Fibroblast of the conjunctiva (primary cell): ENCODE measurements at places on chromosomes 2 and 18.

- peak; percentile 26 for DNase-seq
These were observed 59.5 kb downstream of the RMDN2 start for GRCh38 chr2:37984589-37984988.

- no peak for DNase-seq
These were observed 89.6 kb upstream of the EPAS1 start for GRCh38 chr2:46207591-46207990.

- DNase-seq, result no peak
These were observed 364.4 kb downstream of the RND3 start for GRCh38 chr2:150122871-150123613.

GRCh38 chr2:79971807-79972206 is 332.7 kb downstream of the LRRTM1 start:
- no peak for DNase-seq

- DNase-seq, result no peak
These were observed 688.4 kb upstream of the PIK3C3 start for GRCh38 chr18:41266616-41267015.

GRCh38 chr18:6797171-6797570 is 67.7 kb downstream of the ARHGAP28 start:
- DNase-seq, result no peak

DNA sequence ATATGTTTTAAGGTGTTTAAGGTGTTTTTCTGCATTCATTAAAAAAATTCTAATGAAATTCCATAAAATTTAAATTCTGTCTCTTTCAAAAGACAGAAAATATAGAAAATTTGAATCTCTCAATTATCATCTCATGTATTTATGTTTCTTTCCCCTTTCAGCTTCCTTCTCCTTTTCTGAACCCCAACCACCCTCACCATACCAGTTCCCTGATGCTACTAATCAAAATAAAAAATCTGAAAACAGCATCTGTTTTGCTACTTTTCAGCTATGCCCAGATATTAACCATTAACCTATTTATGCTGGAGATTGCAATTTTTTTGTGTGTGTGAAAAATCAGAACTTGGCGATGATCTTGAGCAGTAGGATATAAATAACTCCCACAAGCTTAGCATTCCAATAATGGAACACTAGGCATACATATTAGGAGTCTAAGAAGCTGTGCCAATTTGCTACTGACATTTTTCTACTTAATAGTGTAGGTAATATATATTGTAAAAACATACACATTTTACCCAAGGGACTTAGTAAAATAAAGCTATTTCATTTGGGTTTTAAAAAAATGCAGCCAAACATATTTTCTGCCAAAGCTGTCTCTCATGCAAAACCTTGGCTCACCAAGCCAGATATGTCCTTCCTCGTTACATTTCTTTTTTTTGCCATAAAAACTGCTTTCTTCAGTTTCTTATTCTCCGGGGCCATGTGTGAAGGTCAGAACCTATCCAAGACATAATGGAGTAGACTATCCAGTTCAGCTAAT is 32.6 kb upstream of the AGPS start:
- no peak for DNase-seq

DNA sequence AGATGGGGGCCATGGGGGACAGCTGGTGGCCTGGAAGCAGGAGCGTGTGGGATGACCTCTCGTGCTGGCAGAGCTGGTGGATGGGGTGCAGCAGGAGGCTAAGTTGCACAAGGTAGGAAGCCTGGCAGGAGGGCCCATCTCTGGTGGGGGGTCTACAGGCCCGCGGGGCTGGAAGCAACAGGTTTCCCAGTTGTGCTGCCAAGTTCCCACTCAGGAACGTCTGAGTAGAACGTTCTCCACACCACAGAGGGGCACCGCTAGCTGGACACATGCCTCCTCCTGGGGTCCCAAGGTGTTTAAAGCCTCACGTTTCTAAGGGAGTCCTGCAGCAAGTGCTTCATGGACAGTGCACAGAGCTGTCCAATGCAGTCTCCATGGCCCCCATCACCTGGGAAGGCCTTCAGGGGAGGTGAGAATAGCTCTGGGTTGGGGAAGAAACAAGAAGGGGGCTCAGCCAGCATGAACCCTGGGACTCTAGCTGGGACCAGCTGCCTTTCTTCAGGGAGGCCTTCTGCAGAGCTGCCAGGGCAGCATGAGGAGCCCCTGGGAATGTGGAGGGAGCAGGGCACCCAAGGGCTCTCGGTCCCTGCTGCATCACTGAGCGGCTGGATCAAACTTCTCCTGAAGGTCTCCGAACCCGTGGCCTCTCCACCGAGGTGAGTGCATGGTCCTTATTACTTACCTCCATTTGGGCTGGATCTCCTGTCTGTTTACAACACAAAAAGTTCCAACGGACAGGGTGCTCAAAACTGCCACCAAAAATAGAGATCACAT is 80.0 kb downstream of the TWIST2 start:
- no peak for DNase-seq

DNA sequence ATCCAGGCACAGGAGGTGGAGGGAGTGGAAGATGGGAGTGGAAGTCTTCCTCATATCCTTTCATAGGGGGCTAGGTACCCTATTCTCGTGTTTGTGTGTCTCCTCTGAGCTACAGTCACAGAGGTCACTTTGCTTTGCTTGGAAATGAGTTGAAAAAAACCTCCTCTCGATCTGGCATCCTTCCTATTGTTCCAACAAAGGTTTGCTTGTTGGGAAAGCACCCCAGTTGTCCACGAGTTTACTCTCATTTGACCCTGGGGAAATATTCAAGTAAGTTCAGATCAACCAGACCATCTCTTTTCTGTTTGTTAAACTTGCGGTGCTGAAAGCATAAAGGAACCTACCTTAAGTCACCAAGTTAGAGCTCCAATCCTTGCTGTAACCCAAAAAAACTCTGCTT is 59.3 kb downstream of the ARHGEF33 start:
- no peak for DNase-seq

DNA sequence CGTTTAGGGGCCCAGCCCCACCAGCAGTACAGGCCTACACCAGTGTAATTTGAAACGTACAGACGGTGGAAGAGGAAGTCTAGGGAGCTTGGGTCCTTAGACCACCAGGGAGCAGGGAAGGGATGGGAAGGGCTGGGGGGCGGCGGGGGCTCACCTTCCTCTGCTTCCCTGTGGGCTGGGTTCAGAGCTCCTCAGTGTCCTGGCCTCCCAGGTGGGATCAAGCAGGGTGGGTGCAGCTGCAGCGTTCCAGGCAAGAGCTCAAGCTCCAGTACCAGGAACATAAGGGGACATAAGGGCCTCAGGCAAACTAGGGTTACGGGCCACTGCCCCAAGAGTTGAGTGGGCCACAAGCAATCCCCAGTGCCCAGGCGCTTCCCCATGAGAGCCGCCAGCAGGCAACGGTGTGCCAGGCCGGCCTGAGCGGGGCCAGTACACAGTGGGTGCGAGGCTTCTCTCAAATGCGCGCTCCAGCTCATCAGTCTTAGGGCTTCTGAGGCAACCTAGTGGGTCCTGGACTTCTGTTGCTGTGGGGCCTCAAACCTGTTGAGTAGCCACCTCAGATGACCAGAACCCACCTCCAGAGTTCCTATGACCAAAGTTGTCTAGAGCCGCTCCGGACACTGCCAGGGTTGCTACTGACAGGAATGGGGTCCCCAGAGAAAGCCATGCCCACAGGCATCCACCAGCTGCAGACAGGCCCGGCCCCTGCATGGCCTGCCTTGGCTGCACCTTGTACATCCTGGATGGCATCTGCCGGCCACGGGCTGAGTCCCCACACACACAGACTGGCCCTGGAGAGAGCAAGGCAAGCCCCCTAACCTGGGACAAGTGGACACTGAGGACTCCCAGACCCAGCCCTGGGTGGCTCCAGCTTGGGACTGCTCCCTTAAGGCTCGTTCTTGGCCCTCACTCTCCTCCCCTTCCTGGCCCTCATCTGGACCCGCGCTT is 5.2 kb downstream of the ANKRD23 start:
- no peak for DNase-seq

- no peak for DNase-seq
These were observed 324.8 kb upstream of the MEIS1 start for GRCh38 chr2:66110086-66110485.

DNA sequence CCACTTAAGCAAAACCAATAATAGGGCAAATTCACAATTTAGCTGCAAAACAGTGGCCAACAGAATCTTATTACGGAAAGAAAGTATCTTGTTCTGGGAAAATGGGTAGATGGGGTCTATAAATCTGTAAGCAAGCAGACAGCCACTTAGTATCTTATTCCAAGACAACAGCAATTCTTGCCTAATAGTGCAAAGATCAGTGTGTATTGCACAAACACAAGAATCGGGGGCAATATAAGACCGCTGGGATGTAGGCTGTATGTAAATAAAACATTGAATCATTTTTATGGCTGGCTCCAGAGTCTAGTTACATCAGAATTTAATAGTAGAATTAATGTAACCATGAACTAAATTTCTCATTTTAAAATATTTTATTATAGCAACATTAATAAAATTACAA is 85.6 kb downstream of the FBXO15 start:
- DNase-seq, result no peak

GRCh38 chr18:41714872-41715271 is 240.2 kb upstream of the PIK3C3 start:
- DNase-seq, result no peak

DNA sequence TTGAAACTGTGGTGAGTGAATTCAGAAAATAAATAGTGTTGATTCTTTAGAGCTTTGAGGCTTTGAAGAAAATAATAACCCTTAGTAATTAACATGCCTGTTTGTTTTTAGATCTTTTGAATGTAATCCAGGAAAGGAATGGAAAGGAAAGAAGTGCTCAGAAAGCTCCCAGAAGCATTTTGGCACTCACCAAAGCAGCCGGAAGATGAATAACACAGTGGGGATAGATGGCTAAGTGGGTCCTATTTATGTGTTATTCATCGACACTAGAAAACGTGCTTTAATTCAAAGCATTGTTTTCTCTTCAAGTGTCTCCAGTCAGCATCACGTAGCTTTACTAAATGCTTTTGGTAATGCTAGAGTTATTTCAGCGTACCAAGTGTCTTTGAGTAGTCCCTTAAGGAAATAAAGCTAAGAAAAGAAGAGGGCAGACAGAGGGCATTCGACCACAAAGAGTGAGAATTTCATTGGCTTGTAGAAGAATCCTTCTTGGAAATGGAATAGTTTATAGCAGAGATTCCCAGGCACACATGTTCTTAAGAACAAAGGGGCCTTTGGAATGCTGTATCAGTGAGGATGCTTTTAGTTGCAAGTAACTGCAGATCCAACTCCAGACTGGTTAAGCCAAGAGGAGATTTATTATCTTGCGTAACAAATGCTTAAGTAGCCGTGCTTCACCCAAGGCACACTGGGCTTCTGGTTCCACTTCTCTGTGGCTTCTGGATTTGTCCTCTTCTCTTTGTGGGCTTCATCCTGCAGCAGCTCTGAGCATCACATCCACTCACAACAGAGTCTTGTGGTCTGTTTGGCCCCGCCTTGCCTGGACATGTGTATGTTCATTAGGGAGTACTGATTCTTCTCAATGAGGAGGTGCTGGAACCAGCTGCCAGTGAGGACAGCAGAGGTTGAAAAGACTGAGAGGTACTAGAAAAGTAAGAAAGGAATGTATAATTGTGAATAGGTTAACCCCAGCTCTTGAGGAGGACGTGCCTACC is 63.6 kb upstream of the LTBP1 start:
- DNase-seq, result no peak

GRCh38 chr18:62755946-62756345 is 40.6 kb downstream of the PHLPP1 start:
- DNase-seq, result no peak

GRCh38 chr18:36709315-36709714 is 119.5 kb downstream of the TPGS2 start:
- no peak for DNase-seq

DNA sequence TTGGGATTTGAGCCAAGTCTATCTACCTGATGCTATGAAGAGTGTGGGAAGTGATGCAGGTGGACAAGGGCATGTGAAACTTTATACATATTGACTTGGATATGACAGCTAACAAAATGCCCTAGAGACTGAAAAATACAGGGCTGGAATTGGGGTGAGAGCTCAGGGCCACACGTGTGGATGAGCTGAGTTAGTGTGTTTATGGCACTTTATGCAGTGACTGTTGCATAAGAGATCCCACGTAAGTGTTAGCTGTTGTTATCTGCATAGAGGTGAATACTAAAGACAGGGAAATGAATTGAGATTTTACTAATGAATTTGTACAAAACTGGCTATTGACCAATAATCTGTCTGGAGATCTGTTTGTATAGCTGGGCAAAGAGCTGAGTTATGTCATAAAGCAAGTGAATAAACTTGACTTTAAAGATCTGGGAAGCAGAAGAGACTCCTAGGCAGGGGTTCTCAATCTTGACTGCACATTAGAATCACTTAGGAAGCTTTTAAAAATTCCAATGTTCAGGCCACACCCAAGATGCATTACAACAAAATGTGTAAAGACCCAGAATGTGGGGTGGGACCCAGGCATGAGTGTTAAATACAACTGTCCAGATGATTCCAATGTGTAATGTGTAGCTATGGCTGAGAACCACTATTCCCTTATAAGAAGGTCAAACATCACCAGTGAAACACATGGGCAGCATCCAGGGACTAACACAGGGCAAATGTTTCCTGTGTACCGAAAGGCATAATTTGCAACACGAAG is 74.2 kb upstream of the STK17B start:
- no peak for DNase-seq

DNA sequence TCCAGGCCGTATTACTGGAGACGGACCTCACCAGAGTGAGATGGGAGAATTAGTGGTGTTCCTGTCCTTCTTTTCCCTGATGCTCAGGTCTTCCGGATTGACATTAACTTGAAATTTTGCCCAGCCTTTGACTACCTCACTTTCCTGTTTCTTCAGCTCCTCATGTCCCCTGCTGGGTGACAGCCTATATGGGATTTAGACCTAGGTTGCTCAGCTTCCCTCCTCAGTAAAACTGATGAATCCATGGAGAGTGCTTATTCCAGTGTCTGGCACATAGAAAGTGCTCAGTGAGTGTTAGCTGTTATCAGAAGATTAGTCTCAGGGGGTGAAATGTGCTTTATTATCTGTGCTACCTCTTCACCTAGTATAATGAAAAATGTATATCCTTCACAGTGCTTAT is 30.0 kb downstream of the CRIM1 start:
- no peak for DNase-seq
